NCI-H2081 treated with DMSO at 0.1 percent for 48 hours (cell line): ENCODE measurements at places on chromosomes 6 and 20.
A peak's percentile ranks its signal among the peaks of the same experiment; 100 is the strongest.

- no peak for DNase-seq
Observed at GRCh38 chr6:13472099-13472498, 15.3 kb downstream of the GFOD1 start.

- DNase-seq, result peak; percentile 18
Observed at GRCh38 chr6:138428944-138429598, 25.0 kb downstream of the HEBP2 start.

DNA sequence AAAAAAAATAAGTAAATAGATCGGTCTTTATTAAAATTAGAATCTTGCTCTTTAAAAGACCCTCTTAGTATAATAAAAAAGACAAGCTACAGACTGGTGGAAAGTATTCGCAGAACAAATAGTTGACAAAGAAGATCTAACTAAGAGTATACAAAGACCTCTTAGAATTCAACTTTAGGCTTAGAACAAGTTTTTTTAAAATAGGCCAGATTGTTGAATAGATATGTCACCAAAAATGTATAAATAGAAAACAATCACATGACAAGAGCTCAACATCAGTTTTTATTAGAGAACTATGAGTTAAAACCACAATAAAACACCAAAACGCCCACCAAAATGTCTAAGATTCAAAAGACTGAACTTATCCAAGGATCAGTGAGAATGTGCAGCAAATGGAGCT lies 632.7 kb upstream of the PTCHD4 start:
- no peak for DNase-seq

DNA sequence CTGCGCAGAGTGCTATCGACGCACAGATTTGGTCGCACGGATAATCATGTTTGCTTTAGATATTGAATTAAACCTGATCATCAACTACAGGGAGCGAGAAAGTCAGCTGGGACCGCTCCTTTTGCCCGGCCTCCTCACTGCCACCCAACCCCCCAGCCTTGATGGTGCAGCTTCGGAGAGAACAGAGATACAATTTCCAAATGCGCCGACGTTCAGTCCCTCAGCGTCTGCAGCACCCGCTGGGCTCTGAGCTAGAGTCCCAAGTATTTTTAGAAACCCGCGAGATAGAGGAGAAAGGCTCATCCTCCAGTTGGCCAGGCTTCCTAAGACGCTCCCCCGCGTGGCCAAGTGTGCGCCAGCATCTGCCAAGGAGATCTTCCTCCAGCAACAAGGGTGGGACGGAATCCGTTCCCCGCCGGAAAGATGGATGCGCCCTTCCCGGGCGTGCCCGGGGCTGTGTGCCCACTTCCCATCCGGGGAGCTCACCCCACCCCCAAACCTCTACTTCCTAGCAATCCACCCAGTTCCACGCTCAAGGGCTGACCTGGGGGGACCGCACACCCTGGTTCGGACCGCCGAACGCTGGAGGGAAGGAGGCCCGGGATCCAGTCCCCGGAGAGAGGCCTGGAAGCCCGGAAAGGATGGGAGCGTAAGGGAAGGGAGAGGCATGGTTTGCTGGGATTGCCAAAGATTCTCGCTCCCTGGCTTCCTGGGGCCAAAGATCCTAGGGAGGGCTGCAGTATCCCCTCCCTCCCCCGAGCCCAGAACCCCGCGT lies 4.1 kb downstream of the NKX2-2 start:
- no peak for DNase-seq

GRCh38 chr6:137698636-137699030 lies 168.4 kb upstream of the TNFAIP3 start:
- DNase-seq, result no peak

GRCh38 chr6:87481931-87482330 lies 9.2 kb downstream of the SLC35A1 start:
- DNase-seq, result no peak

- no peak for DNase-seq
Observed at GRCh38 chr6:44022296-44022661, 105.0 kb downstream of the MRPL14 start.
